ENCODE measurements at places on chromosomes 7 and 10.

DNA sequence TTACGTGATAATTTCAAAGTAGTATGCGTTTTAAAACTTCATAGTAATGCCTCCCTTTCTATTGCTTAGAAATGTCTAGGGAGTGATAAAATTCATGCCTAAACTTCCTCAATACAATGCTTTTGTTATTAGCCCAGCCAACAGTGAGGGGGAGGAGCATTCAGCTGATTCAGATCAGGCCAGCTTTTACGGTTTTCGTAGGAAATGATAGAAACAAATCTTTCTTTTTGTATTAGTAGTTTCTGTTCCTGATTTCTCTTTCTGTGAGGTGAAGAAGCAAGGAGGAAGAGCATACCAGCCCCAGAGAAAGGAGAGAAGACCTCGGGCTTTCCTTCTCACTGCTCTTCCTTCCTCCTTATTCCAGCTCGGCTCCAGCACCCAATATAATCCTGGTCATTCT, 35.2 kb upstream of the ITPRID1 start:
- no peak for DNase-seq

DNA sequence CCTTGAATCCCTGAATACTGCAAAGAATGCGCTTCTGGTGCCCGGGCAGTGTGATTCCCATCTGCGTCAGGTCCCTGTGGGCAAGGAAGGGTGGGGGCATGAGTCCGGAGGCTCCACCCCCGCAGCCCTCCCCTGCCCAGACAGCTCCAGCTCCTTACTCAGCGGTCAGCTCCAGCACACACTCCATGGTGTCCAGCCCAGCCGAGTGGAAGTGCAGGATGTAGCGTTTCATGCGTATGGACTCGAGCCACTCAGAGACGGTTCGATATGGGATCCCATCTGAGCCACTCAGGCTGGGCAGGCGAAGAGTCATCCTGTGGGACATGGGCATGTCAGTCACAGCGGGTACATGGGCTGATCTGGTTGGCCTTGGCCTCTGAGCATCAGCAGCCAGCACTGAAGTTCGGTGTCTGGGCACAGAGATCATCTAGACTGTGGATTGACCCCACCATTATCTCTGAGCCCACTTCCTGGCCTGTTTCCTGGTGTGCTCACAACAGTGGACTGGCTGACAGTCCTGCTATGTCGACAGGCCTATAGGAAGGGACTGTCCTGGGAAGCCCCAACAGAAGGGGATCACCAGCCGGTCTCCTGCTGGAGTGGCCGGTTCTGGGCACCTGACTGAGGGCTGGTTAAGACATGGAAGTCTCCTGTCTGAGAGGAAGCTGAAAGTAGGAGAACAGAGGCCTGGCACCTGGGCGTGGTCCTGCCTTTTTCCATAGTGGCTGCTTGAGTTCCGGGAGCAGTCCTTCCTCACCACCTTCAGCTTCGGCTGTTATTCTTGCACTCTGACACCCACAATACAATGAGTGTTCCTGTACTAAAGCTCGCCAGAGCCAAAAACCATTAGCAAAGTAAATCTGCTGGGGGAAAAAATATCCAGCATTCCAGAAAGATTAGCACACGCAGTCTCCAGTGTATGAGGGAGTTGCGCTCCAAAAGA, 10.6 kb downstream of the ZYX start:
- no peak for DNase-seq

GRCh38 chr10:37856881-37857286, 526 bp downstream of the ZNF248 start:
- no peak for DNase-seq

GRCh38 chr10:24272374-24272773, 63.4 kb downstream of the KIAA1217 start:
- DNase-seq: no peak

GRCh38 chr7:135980665-135981180, 3.6 kb upstream of the MTPN start:
- peak; percentile 15 for DNase-seq

Data from stimulated activated CD4-positive, alpha-beta T cell treated with anti-CD3 and anti-CD28 coated beads, TNF-alpha, amount 100 ng/mL, for 24 hours (primary cell).